ENCODE measurements at places on chromosomes 16 and 17.

GRCh38 chr16:81629034-81629802, 149.9 kb upstream of the PLCG2 start:
- no peak for DNase-seq

DNA sequence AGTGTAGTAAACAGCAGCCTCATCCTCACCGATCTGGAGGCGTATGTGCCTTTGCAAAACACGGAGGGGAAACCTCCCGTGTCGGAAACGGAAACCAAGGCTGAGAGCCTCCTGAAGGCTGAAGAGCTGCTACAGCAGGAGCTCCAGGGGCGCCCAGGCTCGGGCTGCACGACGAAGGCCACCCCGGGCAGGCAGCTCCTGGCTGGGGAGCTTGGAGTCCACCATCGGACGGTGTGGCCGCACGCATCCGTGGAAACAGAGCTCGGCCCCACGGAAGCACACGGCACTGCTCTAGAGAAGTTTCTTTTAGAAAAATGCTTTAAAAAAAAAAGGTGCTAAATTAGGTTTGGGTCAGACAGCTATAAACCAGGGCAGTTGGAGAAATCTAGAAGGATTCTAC, 71.5 kb downstream of the ZNF778 start:
- DNase-seq: no peak

DNA sequence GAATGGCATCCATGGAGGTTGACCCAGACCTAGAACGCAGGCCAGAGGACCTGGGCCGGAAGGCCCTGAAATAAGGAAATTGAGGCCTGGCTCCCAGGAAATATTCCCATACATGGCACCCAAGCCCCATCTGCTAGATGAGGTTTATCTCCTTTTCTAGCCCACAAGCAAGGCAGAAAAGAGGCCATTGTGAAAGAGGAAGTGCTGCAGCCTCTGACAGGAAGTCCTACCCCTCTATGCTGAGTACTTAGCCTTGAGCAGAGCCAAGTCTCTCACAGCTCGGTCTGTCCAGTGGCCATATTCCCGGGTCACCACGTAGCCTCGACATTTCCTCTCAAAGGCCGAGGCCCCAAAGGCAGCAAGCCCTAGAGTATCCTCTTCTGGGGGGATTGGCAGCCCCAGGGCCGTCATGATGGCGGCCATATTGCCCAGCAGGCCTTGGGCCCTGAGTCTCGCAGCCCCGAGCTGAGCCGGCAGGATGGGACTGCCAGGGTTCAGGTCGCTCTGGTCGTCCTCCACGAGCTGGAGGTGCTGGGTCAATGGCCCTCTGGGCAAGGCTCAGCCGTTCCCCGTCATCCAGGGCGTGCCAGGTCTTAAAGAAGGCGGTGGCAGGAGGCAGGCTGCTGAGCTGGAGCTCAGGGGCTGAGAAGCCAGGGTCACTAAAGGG, 7.8 kb downstream of the CTF1 start:
- no peak for DNase-seq

- no peak for DNase-seq
These were observed 335.1 kb downstream of the CPPED1 start for GRCh38 chr16:12468552-12468951.

GRCh38 chr16:50469744-50470321, 78.4 kb upstream of the NKD1 start:
- no peak for DNase-seq
